ENCODE measurements at places on chromosomes 2 and 18.

DNA sequence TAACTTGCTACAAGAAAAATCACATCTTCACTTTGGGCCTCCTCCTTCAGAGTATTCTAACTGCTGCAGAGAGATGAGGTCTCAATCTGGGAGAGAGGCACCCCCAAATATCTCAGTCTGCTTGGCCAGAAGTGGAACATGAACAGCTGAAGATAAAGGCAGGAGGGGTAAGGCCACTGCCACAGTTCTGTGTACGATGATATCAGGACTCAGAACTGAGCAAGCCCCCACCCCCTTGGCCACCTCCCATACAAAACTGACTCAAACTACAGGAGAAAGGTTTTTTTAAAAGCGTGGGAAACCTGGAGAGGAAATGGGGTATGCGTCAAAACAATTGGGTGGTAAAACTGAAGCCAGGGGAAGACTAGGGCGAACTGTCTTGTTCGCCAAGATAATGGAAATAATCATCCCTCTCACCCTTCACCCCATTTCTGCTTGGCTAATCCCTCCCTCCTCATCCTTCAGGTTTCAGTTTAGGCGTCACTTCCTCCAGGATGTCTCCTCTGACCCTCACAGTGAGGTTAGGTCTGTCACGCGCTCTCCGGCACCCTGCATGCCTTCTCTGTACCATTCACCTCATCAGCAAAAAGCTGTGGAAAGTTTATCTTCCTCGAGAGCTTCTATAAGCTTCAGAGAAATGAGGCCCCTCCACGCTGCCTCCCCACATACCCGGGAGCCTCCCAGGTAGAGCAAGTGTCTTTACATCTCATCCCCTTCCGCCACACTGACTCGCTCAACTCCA, 64.4 kb downstream of the SFXN5 start:
- DNase-seq: no peak

GRCh38 chr2:120861191-120861575, 125.5 kb downstream of the GLI2 start:
- DNase-seq: no peak

DNA sequence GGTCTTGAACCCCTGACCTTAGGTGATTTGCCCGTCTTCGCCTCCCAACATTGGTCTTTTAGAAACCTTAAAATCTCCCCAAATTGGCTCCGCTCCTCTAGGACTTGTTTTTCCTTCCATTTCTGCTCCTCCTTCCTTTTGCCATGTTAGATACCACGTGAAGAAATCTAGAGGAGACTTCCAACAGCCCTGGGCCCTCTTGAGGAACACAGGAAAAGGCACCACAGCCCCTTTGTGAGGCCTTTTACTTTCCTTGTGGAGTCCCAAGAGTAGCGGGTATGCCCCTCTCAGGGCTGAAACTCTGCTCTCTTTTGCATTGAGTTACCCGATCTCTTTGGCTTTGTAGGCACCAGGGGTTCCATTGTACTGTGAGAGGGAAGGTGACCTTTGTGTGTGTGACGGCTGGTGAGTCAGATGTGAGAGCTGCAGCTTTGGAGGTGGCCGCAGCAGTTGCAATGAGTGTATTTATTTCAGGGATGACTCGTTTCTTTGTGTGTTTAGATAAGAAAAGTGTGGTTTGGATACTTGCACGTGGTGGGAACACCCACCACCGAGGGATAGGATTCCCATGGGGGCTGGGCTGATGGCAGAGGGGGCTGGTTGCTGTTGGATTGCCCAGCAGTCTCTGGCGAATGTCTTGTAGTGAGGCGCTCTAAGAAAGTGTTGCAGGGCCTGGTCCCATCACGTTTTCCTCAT, 218.4 kb upstream of the HS6ST1 start:
- no peak for DNase-seq

GRCh38 chr18:46416706-46417638, 240.0 kb downstream of the LOXHD1 start:
- peak; percentile 55 for DNase-seq

- DNase-seq: peak; percentile 62
These were observed 25.0 kb upstream of the COPS8 start for GRCh38 chr2:237060534-237061312.

GRCh38 chr2:41990688-41991087, 57.1 kb upstream of the PKDCC start:
- DNase-seq: no peak

GRCh38 chr2:176129813-176130146, 275 bp downstream of the HOXD8 start:
- no peak for DNase-seq

- DNase-seq: no peak
These were observed 149.2 kb downstream of the PLEKHA3 start for GRCh38 chr2:178629463-178629862.

GRCh38 chr2:48941908-48942307, 186.4 kb upstream of the LHCGR start:
- no peak for DNase-seq

- DNase-seq: no peak
These were observed 19.8 kb downstream of the RAB27B start for GRCh38 chr18:54848121-54848520.

- no peak for DNase-seq
These were observed 651.6 kb downstream of the LRRTM4 start for GRCh38 chr2:76870581-76870980.

- DNase-seq: no peak
These were observed 3.7 kb upstream of the INSIG2 start for GRCh38 chr2:118084491-118085089.

GRCh38 chr2:217062768-217063167, 202.9 kb upstream of the TNP1 start:
- DNase-seq: no peak
